ENCODE measurements at places on chromosomes 16 and 17.

DNA sequence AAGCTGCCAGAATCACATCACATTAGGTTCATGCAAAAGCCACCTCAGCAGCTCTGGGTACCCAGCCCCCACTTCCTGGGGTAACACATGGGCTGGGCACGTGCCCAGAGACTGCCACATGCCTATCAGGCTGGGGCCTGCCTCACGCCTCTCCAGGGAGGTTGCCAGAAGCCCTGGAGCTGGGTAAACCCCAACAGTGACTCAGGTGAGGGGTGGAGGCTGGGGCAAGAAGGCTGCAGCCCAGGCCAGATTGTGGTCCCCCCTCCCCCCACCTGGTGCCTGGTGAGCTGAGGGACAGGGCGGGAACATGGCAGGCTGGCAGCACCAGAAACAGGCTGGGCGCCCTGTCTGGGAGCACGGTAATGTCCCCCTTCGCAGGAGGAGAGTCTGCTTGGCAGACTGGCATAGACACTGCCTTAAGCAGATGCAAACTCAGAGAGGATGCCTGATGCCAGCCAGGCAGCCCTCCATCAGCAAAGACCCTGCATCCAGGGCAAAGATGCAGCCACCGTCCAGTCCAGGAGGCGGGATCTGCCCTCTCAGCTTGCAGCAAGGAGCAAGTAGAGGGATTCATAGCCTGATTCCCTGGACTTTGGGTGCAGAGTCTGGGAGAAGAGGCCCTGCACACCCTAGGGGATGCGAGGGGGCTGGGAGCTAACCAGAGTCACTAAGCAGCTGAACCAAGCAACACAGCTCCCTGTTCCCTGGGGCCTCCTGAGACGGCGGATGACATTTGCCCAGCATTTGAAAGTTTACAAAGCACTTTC is 28.8 kb downstream of the NGFR start:
- no peak for ATAC-seq

DNA sequence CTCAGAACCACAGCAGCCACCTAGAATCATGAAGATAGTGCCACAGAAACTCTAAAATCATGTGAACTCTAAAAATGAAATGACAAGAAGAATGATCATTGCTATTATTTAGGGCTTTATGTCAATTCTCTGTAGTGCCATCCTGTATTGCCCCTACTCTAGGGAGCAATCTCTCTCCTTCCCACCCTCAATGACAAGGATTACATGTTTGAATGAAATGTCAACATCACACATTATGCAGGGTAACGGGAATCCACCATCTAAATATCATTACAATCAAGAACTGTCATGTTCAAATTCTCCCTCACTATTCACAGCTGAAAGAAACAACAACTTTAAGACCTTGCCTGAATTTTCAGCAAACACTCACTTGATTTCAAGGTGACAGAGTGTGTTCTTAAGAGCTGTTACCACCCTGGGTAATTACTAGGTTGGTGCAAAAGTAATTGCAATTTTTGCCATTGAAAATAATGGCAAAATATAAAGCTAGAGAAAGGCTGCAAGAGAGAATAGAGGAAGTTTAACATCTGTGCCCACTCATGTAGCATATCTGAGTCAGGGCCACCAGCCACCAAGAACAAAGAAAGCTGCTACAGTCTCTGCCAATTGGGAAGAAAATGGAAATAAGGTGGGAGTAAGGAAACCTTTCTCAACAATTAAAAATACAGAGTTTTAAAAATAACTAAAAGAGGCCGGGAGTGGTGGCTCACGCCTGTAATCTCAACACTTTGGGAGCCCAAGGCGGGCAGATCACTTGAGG is 112.8 kb upstream of the PSMD7 start:
- ATAC-seq, result no peak

DNA sequence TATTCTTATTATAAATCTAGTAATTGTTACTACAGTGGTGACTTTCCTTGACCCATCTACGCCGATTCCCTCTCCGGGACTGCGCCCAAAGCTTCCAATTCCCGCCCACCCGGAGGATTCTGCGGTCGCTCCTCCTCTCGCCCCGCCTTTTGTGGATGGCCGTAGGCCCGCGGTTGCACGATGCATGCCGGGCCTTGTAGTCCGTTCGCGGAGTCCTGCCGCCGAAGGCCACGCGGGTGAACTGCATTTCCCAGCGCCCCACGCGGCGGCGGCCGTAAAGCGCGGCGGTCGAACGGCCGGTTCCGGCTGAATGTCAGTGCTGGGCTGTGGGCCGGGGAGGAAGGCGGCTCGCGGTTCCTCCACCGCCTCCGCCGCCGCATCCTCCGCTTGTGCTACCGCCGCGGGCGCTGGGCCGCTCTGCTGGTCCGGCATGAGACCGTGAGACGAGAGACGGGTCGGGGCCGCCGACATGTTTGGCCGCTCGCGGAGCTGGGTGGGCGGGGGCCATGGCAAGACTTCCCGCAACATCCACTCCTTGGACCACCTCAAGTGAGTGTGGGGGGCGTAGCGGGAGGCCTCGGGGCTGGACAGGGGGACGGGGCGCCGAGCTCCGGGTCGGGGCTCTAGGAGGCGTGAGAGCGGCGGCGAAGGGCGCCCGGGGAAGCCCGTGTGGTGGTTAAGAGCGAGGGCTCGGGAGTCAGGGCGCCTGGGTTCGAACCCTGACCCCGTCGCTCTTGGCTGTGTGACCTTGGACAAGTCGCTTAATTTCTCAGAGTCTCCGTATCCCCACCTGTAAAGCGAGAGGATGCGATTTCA is at the start of gene CLEC16A:
TSS of gene CLEC16A (plus strand) at position 316 of the 816 bp plus-strand sequence. CDS start at position 470, 154 bp downstream.
- peak; percentile 82 for ATAC-seq

DNA sequence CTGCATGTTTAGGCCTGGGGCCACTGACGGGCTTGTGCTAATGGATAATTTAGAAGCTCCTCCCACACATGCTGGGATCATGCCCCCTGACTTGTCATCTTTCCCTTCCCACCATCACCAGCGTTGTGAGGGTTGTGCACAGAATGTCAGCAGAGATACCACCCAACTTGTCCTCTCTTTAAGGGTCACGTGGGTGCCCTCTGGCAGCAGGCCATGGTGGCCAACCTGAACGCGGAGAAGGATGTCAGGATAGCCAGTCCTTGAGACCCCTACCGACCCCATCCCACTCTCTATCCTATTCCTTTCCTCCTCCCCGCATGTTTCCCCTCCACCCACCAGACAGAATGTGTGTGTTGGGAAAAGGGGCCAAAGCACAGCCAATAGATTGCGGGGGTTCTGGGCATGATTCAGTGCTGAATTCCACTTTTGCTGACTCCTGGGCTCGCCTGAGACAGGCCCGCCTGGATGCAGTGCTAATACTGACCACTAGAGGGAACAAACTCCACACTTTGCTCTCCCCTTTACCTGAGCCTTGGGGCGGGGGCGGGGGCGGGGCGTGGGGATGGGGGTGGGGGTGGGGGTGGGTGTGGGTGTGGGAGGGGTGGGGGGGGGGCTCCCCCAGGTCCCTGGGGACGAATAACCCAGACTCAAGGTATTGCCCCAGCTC is at the start of gene GH2:
TSS of gene GH2 (minus strand) at position 10 of the 667 bp plus-strand sequence. CDS start 143 bp downstream, outside the sequence.
- peak; percentile 70 for ATAC-seq

- ATAC-seq, result no peak
Measured at GRCh38 chr17:76899414-76899813, 31.2 kb downstream of the MGAT5B start.

All from activated CD4-positive, CD25-positive, alpha-beta regulatory T cell treated with anti-CD3 and anti-CD28 coated beads, Interleukin-2, amount 50 U/mL, for 24 hours (primary cell).